ENCODE measurements at places on chromosomes 16 and 17. TPM values are rescaled to one million over a fixed set of nuclear protein-coding genes. Genes with fewer than 3 reads are reported as not detected.

DNA sequence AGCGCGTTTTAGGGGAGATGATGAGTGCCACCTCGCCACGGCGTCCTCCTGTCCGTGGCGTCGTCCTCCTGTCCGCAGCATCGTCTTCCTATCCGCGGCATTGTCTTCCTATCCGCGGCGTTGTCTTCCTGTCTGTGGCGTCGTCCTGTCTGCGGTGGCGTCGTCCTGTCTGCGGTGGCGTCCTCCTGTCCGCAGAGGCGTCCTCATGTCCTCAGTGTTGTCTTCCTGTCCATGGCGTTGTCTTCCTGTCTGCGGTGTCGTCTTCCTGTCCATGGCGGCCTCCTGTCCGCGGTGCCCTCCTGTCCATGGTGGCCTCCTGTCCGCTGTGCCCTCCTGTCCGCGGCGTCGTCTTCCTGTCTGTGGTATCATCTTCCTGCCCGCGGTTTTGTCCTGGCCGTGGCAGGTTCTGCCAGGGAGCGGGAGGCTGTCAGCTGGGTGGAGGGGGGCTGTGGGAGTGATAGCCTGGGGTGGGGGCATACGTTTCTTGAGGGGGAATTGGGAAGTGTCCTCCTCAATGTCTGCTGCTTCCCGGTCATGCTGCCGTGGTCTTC is 30.9 kb downstream of the TBCD start:
- H3K36me3 ChIP-seq: peaks cover 20% of the 10 kb centered on the region
- no peaks in the 10 kb centered on the region for H3K27me3 ChIP-seq
- DNase-seq: no peak
- peak overlapping the region; percentile 25 for H3K27ac ChIP-seq
- peaks cover 9% of the 10 kb centered on the region for H3K4me1 ChIP-seq
- H3K4me3 ChIP-seq: no peak overlapping the region

The PRAC2 gene
- total RNA-seq: not detected

DNA sequence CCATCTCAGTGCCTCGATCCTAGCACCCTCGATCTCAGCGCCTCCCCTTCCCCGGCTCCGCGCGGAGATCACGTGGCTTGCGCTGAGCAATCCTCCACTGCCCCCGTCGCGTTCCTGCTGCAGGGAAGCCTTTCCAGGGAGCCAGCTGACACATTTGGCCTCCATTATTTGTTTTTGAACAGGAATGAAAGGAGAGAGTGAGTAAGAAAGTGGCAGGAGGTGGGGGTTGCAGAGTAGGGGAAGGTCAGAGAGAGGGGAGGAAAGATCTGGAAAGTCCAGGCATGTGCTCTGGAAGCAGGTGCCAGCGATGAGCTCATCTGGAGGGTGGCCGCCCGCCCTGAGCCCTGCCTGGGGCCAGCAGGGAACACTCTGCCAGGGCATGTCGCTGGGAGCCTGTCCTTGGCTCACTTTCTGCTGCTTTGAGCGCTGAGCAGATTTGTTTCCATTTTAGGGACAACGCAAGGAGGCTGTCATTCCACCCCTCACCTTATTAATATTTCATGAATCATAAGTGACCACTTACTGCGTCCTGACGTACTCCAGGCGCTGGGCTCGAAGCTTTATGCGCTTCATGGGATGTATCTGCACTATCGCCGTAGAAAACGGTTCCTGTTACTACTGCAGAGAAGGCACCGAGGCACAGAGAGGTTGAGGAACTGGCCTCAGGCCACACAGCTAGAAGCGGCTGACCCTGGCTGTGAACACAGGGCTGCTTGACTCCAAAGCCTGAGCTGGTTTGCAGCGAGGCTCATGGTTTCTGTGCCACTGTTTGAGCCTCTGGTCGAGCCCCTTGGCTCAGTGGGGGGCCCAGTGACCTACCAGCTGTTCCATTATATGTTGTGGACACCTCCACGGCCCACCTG is 283.1 kb downstream of the SEC14L1 start:
- H3K4me1 ChIP-seq: peaks cover 54% of the 10 kb centered on the region
- no peak overlapping the region for H3K27ac ChIP-seq
- H3K27me3 ChIP-seq: no peaks in the 10 kb centered on the region
- no peak for DNase-seq

- no peaks in the 10 kb centered on the region for H3K36me3 ChIP-seq
- no peak for DNase-seq
- H3K4me3 ChIP-seq: no peak overlapping the region
- H3K4me1 ChIP-seq: peaks cover 2% of the 10 kb centered on the region
Measured at GRCh38 chr16:8989099-8989878, 25.6 kb upstream of the USP7 start.

DNA sequence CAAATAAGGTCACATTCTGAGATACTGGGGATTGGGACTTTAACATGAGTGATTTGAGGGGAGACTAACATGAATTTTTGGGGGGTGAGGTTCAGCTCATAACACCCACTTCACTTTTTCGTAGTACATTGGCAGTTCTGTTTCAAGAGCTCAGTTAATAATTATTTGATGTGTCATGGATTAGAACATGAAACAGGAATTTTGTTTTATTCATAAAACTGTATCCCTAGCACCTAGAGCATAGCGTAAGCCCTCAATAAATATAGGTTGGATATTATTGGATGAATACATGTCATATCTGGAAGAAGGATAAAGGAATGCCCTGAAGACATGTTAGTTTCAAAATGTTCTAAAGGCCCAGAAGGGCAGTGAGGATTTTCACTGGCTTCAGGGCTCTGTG is 119.8 kb downstream of the PRKCA start:
- H3K4me1 ChIP-seq: peaks cover 63% of the 10 kb centered on the region
- H3K36me3 ChIP-seq: peaks cover 20% of the 10 kb centered on the region
- H3K27me3 ChIP-seq: no peaks in the 10 kb centered on the region
- no peak for DNase-seq
- no peak overlapping the region for H3K27ac ChIP-seq
- no peak overlapping the region for H3K4me3 ChIP-seq

GRCh38 chr16:46923513-46924295 is 39.5 kb downstream of the GPT2 start:
- no peak overlapping the region for H3K4me3 ChIP-seq
- no peak for DNase-seq
- no peaks in the 10 kb centered on the region for H3K4me1 ChIP-seq
- no peaks in the 10 kb centered on the region for H3K27me3 ChIP-seq
- no peak overlapping the region for H3K27ac ChIP-seq

The TMEM106A gene
- 19.1 TPM for total RNA-seq

GRCh38 chr17:42112552-42113176 is at the start of gene DHX58:
DHX58 (minus strand) TSS chr17:42112714; CDS start chr17:42111892, 822 bp downstream.
- H3K4me1 ChIP-seq: peaks cover 42% of the 10 kb centered on the region
- peak within 1 kb of the TSS; percentile 93 for H3K27ac ChIP-seq
- peaks cover 48% of the 10 kb centered on the region for H3K36me3 ChIP-seq
- DNase-seq: peak; percentile 96

The CD300A gene
- total RNA-seq: 14.9 TPM

The TBC1D3D gene
- not detected for total RNA-seq

The DNASE1L2 gene
- total RNA-seq: 1.7 TPM

DNA sequence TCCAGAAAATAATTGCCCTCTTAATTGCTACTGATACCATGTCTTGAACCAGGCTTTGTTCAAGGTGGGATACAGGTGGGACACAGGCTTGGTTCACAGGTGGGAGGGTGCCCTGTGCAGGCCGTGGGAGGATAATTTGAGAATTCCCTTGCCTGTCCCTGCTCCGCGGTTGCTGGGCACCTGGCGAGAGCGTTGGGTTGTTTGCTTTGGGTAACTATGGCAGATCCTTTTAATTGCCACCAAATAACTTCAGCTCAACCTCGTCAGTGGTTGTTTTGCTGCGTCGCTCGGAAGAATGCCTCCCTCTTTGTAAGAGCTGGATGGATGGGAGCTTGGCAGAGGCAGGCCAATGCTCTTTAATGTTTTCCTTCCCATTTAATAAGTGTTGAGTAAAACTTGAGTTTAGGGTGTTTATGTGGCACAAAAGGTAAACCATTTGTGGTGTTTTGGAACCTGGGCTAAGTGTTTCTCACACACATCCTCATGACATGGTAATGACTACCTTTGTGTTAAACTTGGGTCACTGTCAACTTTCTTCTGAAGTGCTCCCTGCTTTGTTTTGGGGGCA is 202.5 kb downstream of the MSI2 start:
- peaks cover 77% of the 10 kb centered on the region for H3K4me1 ChIP-seq
- no peaks in the 10 kb centered on the region for H3K27me3 ChIP-seq
- peaks cover 52% of the 10 kb centered on the region for H3K36me3 ChIP-seq
- DNase-seq: no peak
- H3K4me3 ChIP-seq: peak overlapping the region; percentile 21
- H3K27ac ChIP-seq: peak overlapping the region; percentile 93

DNA sequence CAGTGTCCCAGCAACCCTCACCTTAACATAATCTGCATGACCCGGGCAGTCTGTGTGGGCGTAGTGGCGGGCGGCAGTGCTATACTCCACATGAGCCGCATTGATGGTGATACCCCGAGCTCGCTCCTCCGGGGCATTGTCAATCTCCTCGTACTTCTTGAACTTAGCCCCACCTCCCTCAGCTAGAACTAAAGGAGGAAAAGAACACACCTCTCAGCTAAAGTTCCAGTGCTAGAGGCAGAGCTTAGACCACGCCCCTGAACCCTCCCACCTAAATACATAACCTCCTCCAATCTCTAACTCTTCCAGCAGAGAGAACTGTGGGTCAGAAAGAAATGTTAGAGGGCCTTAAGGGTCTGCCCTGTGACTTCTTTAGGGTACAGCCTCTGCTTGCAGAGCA is 855 bp downstream of the TUFM start:
- DNase-seq: peak; percentile 81
- peaks cover 25% of the 10 kb centered on the region for H3K4me1 ChIP-seq
- H3K27me3 ChIP-seq: no peaks in the 10 kb centered on the region
- peaks cover 46% of the 10 kb centered on the region for H3K36me3 ChIP-seq

The GDPD1 gene
- 1.8 TPM for total RNA-seq

GRCh38 chr17:19024101-19025078 is 19.8 kb upstream of the FAM83G start:
- H3K27me3 ChIP-seq: no peaks in the 10 kb centered on the region
- DNase-seq: no peak
- peaks cover 13% of the 10 kb centered on the region for H3K4me1 ChIP-seq
- peaks cover 15% of the 10 kb centered on the region for H3K36me3 ChIP-seq

DNA sequence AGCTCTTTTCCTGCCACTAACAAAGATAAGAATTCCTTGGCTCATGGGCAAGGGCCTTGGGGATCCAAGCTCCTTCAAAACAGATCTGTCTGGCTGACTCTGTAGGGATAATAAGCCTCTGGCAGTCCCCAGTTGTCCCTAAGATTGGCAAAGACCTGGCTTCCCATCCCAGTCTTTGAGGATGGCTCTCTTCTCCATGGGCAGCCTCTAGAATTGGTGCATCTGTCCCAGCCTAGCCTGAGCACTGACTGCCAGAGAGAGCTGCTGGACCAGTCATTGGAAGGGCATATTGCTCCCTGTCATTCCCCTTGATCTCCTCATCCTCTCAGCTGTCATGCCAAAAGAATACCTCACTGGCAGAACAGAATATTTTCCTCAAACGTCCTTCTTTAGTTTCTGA is 13.2 kb upstream of the CUEDC1 start:
- no peak overlapping the region for H3K27ac ChIP-seq
- H3K4me1 ChIP-seq: no peaks in the 10 kb centered on the region
- peaks cover 9% of the 10 kb centered on the region for H3K27me3 ChIP-seq
- H3K4me3 ChIP-seq: no peak overlapping the region

DNA sequence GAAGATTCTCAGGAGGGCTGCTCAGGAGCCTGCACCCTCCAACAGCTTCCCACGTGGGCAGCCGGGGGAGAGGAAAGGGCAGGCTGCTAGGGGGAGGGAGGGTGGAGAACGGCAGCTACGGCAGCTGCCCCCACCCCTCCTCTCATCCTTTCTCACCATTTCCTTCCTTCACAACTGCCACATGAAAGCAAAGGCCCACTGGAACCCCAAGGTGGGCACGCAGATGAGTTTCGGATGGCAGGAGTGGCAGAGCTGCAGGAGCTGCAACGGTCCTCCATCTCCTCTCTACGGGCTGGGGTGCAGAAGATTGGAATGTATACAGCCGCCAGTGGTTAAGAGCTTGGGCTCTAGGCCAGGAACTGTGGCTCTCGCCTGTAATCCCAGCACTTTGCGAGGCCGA is 77.7 kb downstream of the GAS7 start:
- no peak overlapping the region for H3K27ac ChIP-seq
- H3K36me3 ChIP-seq: no peaks in the 10 kb centered on the region
- no peak for DNase-seq
- peaks cover 23% of the 10 kb centered on the region for H3K4me1 ChIP-seq

The PIPOX gene
- total RNA-seq: 1.2 TPM

The SHISA9 gene
- not detected for total RNA-seq

- H3K4me3 ChIP-seq: no peak overlapping the region
- H3K36me3 ChIP-seq: peaks cover 1% of the 10 kb centered on the region
- no peak overlapping the region for H3K27ac ChIP-seq
- no peak for DNase-seq
- peaks cover 17% of the 10 kb centered on the region for H3K4me1 ChIP-seq
- H3K27me3 ChIP-seq: peaks cover 4% of the 10 kb centered on the region
Measured at GRCh38 chr17:82339634-82340580, 6.3 kb upstream of the SECTM1 start.

The TP53TG3 gene
- not detected for total RNA-seq

DNA sequence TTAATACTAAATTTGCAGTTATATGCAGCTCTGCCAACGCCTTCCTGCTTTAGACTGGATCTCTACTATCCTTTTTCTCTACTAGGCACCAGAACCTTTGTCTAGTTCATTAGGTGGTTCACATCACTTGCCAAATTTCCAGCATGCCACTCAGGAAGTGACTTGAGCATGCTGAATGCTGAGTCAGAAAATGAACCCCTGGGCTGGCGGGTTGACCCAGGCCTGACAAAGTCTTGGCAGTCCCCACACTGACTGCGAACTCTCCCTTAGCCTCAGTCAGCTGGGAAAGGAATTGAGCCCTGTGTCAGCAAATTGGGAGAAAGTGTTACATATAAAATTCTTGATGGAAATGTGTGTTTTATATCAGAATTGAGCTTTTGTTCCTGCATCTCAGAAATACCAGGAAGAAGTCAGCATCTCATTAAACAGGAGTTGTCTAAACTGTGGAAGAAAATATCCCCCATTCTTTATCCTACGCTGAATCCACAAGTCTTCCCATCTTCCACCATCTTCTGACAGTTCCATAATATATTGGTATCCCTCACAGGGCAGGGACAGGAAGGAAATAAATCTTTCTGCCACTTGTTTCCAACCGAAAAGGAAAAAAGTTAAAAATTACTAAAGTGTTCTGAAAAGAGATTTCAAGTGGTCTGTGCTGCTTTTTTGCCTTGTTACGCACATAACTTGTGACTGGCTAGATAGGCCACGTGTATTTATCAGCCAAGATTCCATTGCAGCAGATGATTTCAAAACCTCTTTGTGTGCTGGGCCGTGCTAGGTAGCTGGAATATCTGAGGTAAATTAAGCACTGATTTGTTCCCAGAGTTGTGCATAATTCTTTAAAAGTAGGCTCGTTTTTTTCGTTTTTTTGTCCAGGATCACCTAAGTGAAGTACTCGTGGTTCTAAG is 16.7 kb upstream of the SLC12A3 start:
- peaks cover 22% of the 10 kb centered on the region for H3K36me3 ChIP-seq
- H3K4me3 ChIP-seq: no peak overlapping the region
- peaks cover 24% of the 10 kb centered on the region for H3K4me1 ChIP-seq
- DNase-seq: no peak
- no peaks in the 10 kb centered on the region for H3K27me3 ChIP-seq
- H3K27ac ChIP-seq: no peak overlapping the region

- H3K4me3 ChIP-seq: no peak overlapping the region
- DNase-seq: no peak
- no peaks in the 10 kb centered on the region for H3K36me3 ChIP-seq
- H3K27ac ChIP-seq: no peak overlapping the region
- no peaks in the 10 kb centered on the region for H3K4me1 ChIP-seq
Measured at GRCh38 chr16:49827805-49828438, 28.0 kb downstream of the ZNF423 start.

The TMEM100 gene
- not detected for total RNA-seq

All from activated CD4-positive, alpha-beta T cell treated with anti-CD3 and anti-CD28 coated beads, Interleukin-2, amount 10 ng/mL, durations not matched to agents 24 days and 14 days (primary cell).